ENCODE measurements at places on chromosomes 1 and 21. TPM values are rescaled to one million over a fixed set of nuclear protein-coding genes. Genes with fewer than 3 reads are reported as not detected.

DNA sequence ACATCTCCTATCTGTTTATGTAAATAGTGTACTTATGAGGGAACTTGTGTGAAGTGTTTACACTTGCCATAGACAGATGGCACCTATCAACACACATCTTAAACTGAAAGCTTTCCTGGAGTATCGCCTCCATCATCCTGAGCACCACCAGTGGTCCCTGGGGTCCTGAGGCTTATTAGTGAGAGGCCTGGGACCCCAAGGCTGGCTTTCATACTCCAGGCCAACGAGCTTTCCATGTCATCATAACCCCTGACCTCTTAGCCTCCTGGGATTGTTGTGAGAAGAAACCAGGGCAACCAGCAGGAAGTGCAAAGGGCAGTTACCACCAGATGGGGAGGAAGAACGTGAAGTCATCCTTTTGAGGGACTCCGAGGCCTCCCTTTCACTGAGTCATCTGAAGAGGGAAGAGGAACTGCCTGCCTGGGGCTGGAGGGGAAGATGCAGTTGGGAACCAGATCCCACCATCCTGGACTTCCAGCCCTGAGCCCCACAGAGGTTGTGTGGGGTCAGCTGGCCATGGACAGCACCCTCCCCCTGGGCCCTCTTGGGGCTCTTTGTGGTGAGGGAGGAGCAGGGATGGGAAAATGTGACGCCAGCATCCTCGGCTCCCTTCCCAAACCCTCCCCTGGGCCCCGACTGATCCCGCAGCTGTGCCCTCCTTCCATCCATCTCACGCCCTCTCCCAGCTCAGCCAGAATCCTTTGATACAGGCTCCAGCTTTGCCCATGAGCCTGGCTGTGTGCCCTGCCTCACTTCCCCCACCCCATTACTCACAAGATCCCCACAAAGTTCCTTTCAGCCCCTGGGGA is 5.8 kb downstream of the INKA2 start:
- DNase-seq, result no peak

DNA sequence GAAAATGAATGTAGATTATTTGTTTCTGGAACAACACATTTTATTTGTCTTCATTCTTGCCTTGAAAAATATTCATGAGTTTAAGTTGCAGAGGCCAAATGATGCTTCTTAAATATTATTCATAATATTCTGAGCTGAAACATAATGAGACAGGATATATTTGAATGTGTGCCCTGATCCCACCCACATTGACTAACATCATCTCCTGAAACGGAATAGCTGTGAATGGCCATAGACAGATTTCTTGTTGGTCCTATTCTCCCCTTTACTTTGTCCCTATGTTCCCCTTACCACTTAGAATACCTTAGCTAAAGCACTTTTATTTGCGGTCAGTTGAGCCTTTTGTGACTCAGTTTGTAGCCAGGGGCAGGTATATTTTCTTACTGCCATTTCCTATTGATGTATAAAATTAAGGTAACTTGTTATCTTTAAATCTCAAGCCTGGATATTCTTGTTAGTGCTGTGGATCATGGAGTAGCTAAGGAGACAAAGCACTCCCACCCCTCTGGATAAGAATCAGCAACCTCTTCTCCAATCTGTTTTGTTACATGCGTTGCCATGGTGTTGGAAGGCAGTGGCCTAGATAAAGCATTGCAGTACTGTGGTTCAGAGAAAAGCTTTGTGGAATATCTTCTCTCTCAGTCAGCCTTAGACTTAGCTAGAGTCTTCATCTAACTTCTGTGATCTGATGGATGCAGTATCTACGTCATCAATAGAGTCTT is 478.5 kb upstream of the DEPDC1 start:
- DNase-seq, result no peak

GRCh38 chr1:33140153-33141149 is 41.4 kb downstream of the TRIM62 start:
- DNase-seq, result no peak

DNA sequence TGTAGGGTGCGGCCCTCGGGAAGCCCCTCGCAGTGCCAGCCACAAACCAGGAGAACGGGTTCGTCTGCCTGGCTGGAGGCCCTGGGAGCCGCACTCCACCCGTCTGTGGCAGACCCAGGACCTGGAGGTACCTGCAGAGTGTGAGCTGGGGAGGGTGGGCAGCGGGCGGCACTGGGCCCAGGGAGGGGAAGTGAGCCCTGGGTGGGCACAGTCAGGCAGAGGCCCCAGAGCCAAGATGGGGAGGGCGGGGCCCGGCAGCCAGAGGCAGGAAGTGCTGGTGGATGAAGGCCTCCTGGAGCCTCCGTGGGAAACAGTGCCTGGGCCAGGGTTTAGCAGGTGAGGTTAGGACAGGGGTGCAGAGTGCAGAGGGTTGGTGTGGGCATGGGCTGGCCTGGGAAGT is 4.0 kb upstream of the PEX10 start:
- no peak for DNase-seq

C1QTNF12 gene
- total RNA-seq, result not detected
